Lung (tissue), 17 donors: ENCODE measurements at places on chromosomes 16 and 17. TPM values are rescaled to one million over a fixed set of nuclear protein-coding genes. Genes with fewer than 3 reads are reported as not detected.
A peak's percentile ranks its signal among the peaks of the same experiment; 100 is the strongest.

Gene TEKT3
- 5.4 TPM for total RNA-seq

GRCh38 chr16:24288516-24288915 lies 32.4 kb downstream of the CACNG3 start:
- H3K4me3 ChIP-seq: no peak overlapping the region
- peaks cover 4% of the 10 kb centered on the region for H3K27me3 ChIP-seq
- H3K4me1 ChIP-seq: no peaks in the 10 kb centered on the region
- DNase-seq: no peak

Gene BAHCC1
- 24.9 TPM for total RNA-seq

GRCh38 chr17:68792042-68792685 lies 163.0 kb downstream of the ABCA8 start:
- no peaks in the 10 kb centered on the region for H3K27me3 ChIP-seq
- H3K36me3 ChIP-seq: no peaks in the 10 kb centered on the region
- H3K4me1 ChIP-seq: no peaks in the 10 kb centered on the region
- DNase-seq: peak; percentile 92
- H3K4me3 ChIP-seq: no peak overlapping the region
- H3K27ac ChIP-seq: no peak overlapping the region

Gene KRTAP2-1
- total RNA-seq: not detected

DNA sequence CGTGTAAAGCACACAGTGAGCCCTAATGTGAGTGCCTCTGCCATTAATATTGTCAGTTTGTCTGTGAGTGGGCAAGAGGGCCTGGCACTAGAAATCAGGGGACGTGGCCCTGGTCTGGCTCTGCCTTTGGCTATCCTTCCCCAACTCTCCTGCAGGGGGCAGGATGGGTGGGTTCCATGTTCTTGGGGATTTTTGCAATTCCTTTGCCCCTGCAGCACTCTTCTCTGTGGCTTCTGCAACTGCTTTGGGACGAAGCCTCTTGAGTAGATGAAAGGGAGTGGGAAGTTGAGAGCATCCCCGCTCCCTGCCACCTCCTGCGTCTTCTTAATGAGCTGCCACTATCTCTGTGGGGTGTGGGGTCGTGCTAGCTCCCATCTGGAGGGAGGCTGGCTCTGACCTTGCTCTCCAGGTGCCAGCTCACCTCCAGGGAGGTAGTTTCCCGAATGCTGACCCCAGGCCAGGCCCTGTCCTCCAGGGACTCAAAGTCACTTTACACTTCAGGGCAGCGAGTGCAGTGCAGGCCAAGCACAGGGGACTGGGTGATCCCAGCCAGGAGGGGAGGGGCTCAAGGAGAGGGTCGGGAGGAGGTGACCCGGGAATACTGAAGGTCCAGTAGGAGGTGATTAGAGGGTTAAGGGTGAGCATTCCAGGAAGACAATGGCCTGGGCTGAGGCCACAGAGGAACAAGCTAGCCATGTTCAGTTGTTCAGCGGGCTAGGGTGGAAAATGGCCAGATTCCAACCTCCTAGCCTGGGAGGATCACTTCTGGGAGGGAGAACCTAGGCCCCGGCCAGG lies 121.0 kb upstream of the NLRP1 start:
- H3K36me3 ChIP-seq: no peaks in the 10 kb centered on the region
- no peak overlapping the region for H3K4me3 ChIP-seq
- H3K27me3 ChIP-seq: no peaks in the 10 kb centered on the region
- no peak overlapping the region for H3K27ac ChIP-seq
- no peaks in the 10 kb centered on the region for H3K4me1 ChIP-seq

GRCh38 chr16:10976634-10977033 lies 32.3 kb downstream of the CLEC16A start:
- no peak overlapping the region for H3K4me3 ChIP-seq
- peaks cover 14% of the 10 kb centered on the region for H3K36me3 ChIP-seq
- peak; percentile 89 for DNase-seq
- no peak overlapping the region for H3K27ac ChIP-seq

Gene KRT23
- 1.3 TPM for total RNA-seq

Gene WFDC1
- total RNA-seq: 14.8 TPM

GRCh38 chr17:75553295-75554110 lies 28.0 kb downstream of the LLGL2 start:
- DNase-seq: no peak
- H3K27me3 ChIP-seq: no peaks in the 10 kb centered on the region

- H3K4me3 ChIP-seq: no peak overlapping the region
- H3K27me3 ChIP-seq: no peaks in the 10 kb centered on the region
- no peaks in the 10 kb centered on the region for H3K36me3 ChIP-seq
- DNase-seq: no peak
Measured at GRCh38 chr17:58870747-58871146, 115.1 kb downstream of the PPM1E start.
